Mesendoderm (in vitro differentiated cells): ENCODE measurements at places on chromosomes 2 and 18.

- no peaks in the 10 kb centered on the region for H3K4me1 ChIP-seq
- no peak overlapping the region for H3K4me3 ChIP-seq
- no peaks in the 10 kb centered on the region for H3K27me3 ChIP-seq
- no peak overlapping the region for H3K27ac ChIP-seq
Measured at GRCh38 chr2:28978606-28979005, 2.5 kb upstream of the TOGARAM2 start.

DNA sequence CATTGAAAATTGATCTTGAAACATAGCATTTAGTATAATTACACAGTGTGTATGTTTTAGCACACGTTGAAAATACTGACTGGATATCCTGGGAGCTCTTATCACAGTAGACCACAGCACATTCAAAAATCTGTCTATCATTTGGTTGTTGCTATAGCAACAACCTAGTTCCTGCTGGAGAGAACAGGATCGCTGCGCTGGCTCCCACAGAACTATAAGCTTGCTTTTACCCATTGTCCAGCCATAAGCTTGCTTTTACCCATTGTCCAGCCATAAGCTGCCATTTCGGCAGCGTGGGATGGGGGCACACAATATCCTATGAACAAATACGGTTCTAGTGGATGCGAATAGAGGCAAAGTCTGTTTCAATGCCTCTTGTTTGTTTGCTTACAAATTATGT, 70.4 kb upstream of the ST6GAL2 start:
- H3K4me1 ChIP-seq: no peaks in the 10 kb centered on the region
- H3K4me3 ChIP-seq: no peak overlapping the region
- H3K36me3 ChIP-seq: no peaks in the 10 kb centered on the region
- H3K27ac ChIP-seq: no peak overlapping the region
- no peaks in the 10 kb centered on the region for H3K27me3 ChIP-seq

DNA sequence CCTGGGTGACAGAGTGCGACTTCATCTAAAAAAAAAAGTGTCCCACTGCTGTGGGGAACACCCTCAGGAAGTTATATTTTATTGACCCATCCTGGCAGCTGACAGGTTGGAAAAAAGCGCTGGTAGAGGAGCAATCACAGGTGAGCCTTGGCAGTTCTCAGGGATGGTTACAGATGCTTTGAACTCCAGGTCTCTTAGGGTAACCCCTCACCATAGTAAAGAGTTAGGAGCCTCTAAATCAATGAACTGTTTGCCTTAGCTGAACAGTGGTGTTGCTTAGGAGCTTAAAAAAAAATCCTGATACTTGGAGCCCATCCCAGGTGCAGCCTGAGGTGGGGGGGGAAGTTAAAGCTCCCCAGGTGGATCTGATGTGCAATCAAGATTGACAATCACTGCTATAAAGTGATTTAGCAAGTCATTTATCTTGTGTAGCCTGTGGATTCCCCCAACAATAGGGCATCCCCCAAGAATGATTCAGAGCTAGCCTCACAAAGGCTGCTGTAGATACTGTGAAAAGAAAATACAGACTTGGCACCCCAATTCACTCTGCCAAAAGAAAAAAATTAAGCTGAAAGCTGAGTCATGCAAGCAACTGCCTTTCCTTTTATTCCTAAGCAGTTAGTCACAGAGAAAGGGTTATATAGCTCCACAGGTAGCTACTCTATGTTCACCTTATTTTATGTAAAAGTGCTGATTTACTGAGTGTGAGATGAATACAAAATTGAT, 14.8 kb downstream of the SLC16A14 start:
- H3K27me3 ChIP-seq: no peaks in the 10 kb centered on the region
- no peaks in the 10 kb centered on the region for H3K4me1 ChIP-seq
- DNase-seq: no peak
- no peak overlapping the region for H3K27ac ChIP-seq
- no peak overlapping the region for H3K4me3 ChIP-seq
- H3K36me3 ChIP-seq: no peaks in the 10 kb centered on the region

DNA sequence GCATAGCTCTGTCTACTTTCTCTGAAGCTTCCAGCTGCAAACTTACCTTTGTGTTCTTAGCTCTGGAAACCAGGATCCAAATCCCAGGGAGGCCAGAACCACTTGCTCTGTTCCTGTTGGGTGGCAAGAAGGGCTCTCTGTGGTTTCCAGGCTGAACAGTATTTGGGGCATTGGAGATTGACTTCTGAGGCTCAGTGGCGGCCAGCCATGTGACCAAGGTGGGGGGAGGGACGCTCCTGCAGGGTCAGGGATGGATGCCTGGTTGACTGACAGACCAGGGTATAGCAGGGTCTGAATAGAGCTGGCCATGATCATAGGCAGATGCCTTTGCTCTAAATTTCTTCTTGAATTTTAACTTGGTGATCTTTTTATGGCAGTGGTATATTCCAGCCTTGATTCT, 15.1 kb downstream of the SLC4A5 start:
- H3K27ac ChIP-seq: no peak overlapping the region
- H3K36me3 ChIP-seq: no peaks in the 10 kb centered on the region
- H3K4me1 ChIP-seq: no peaks in the 10 kb centered on the region

DNA sequence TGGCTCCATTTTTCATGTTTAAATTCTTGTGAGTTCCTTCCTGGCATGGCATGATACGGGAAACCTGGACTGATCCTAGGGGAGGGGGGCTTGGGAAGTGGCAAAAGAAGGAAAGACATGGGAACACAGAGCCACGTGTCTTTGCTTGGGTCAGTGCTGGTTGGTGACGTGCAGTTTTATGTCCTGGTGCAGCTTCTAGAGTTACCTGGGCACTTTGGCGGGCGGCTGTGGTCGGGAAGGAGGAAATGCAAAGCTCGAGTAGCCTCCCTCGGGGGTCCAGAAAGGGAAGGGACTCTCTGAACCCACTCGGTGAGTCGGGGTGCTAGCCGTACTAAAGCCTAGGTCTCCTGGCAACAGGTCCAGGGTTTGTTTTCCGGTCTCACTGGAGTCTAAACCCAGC, 94.6 kb downstream of the APOB start:
- H3K4me3 ChIP-seq: no peak overlapping the region
- no peaks in the 10 kb centered on the region for H3K4me1 ChIP-seq

GRCh38 chr2:15714609-15715008, 122.9 kb downstream of the DDX1 start:
- no peaks in the 10 kb centered on the region for H3K4me1 ChIP-seq
- H3K4me3 ChIP-seq: no peak overlapping the region
- H3K36me3 ChIP-seq: no peaks in the 10 kb centered on the region
- DNase-seq: no peak
- H3K27me3 ChIP-seq: no peaks in the 10 kb centered on the region
- no peak overlapping the region for H3K27ac ChIP-seq

- no peaks in the 10 kb centered on the region for H3K36me3 ChIP-seq
- no peaks in the 10 kb centered on the region for H3K27me3 ChIP-seq
Measured at GRCh38 chr2:207341112-207341750, 175.5 kb upstream of the KLF7 start.
